ENCODE measurements at places on chromosomes 2 and 18. TPM values are rescaled to one million over a fixed set of nuclear protein-coding genes. Genes with fewer than 3 reads are reported as not detected.
A peak's percentile ranks its signal among the peaks of the same experiment; 100 is the strongest.

- no peaks in the 10 kb centered on the region for H3K27me3 ChIP-seq
- no peak overlapping the region for H3K27ac ChIP-seq
- no peaks in the 10 kb centered on the region for H3K36me3 ChIP-seq
- no peak for DNase-seq
- no peak overlapping the region for H3K4me3 ChIP-seq
Observed at GRCh38 chr2:134507697-134508096, 211.1 kb downstream of the TMEM163 start.

GRCh38 chr2:101113441-101114267, 37.5 kb downstream of the TBC1D8 start:
- H3K27me3 ChIP-seq, result no peaks in the 10 kb centered on the region
- no peak for DNase-seq
- no peaks in the 10 kb centered on the region for H3K36me3 ChIP-seq
- peak overlapping the region; percentile 73 for H3K27ac ChIP-seq
- H3K4me1 ChIP-seq, result peaks cover 86% of the 10 kb centered on the region

- H3K36me3 ChIP-seq, result no peaks in the 10 kb centered on the region
- no peak for DNase-seq
- H3K4me3 ChIP-seq, result no peak overlapping the region
- no peaks in the 10 kb centered on the region for H3K27me3 ChIP-seq
Observed at GRCh38 chr2:68311033-68311432, 8.7 kb downstream of the CNRIP1 start.

- no peaks in the 10 kb centered on the region for H3K27me3 ChIP-seq
- no peaks in the 10 kb centered on the region for H3K4me1 ChIP-seq
- H3K27ac ChIP-seq, result no peak overlapping the region
- H3K36me3 ChIP-seq, result no peaks in the 10 kb centered on the region
- no peak overlapping the region for H3K4me3 ChIP-seq
- DNase-seq, result no peak
Observed at GRCh38 chr2:137865954-137866540, 98.2 kb upstream of the HNMT start.

DNA sequence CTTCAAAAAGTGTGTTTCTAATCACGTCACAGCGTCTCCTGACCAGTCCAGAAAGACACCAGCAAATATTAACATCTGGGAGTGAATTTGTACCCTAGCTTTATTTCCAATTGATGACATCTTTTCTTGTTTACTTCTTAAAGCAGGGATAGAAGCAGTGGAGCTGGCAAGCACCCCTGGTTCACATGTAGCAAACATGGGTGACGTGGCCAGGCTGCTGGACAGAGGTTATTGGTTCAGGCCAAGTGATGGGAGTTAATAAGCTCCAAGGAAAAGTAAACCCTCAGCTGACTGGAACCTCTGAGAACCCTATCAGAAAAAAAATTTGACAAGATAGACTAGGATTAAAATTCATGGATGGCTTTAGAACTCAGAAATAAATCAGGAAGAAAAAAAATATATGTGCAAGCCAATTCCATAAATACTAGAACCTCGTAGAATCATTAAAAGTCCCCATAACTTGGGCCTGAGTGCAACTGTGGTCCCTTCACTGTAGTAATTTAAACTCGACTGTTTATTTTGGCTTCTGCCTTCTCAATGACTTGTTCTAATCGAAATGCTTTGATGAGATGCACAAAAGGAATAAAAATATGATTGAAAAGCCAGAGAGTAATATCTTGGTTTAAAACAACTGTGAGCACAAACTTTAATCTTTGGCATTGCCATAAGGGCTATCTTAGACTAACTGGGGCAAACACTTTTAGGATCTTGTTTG, 121.5 kb upstream of the CTAGE1 start:
- no peak for DNase-seq
- no peaks in the 10 kb centered on the region for H3K4me1 ChIP-seq
- no peak overlapping the region for H3K4me3 ChIP-seq
- H3K27ac ChIP-seq, result no peak overlapping the region

GRCh38 chr2:120421830-120422175, 75.9 kb downstream of the INHBB start:
- no peaks in the 10 kb centered on the region for H3K36me3 ChIP-seq
- H3K27ac ChIP-seq, result no peak overlapping the region
- no peaks in the 10 kb centered on the region for H3K4me1 ChIP-seq
- no peak overlapping the region for H3K4me3 ChIP-seq
- no peak for DNase-seq

DNA sequence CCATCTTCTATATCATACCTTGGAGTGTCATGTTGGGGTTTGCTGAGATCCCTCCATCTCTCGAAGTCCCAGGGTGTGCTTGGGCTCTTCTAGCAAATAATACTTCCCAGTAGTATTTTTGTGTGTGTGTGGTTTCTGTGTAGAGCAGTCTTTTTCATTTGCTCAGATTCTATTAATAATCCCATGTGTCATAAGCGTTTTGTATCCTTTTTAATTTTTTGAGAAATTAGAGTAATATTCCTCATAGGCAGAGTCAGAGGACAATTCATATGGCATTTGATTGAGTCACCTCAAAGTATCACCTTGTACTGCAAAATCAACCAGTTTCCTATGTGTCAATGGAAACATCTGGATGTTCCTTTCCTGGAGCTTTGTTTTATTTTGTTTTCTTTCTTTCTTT, 37.4 kb upstream of the PPP1R1C start:
- no peak overlapping the region for H3K4me3 ChIP-seq
- H3K36me3 ChIP-seq, result no peaks in the 10 kb centered on the region
- no peak overlapping the region for H3K27ac ChIP-seq
- no peaks in the 10 kb centered on the region for H3K27me3 ChIP-seq
- H3K4me1 ChIP-seq, result no peaks in the 10 kb centered on the region

DNA sequence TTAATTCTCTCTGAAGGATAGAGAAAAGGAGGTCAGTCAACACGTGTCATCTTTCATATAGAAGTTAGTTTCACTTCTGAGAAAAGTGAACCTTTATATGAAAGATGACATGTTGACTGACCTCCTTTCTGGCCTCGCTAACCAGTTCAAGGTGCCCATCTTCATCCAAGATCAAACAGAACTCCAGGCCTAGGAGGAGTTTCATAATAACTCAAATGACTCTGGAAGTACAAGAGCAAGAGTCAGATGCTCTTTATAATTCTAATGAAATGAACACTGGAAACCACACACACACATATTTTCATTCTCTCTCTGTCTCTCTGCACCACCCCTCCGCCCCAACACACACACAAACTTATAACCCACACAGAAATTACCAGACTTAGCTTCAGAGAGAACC, 16.3 kb downstream of the ANKRD44 start:
- no peak for DNase-seq
- H3K4me1 ChIP-seq, result no peaks in the 10 kb centered on the region
- no peaks in the 10 kb centered on the region for H3K36me3 ChIP-seq
- H3K27ac ChIP-seq, result no peak overlapping the region
- H3K4me3 ChIP-seq, result no peak overlapping the region

DNA sequence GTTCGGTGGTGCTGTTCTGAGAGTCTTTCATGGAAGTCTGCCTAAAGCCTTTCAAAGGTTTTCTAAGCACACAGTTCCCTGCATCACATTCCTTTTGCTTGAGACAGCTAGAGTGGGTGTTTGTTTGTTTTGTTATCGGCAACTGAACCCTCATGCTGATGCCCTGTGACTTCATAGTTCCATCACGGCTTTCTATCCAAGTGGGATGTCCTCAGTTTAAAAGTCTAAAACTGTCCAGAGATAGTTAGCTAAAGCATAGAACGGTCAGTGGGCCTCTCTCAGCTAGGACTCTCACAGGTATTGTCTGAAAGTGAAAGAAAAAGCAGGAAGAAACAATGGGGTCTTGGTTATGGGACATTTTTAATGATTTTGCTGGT, 337.3 kb downstream of the OSR1 start:
- no peaks in the 10 kb centered on the region for H3K4me1 ChIP-seq
- DNase-seq, result no peak
- no peaks in the 10 kb centered on the region for H3K27me3 ChIP-seq
- H3K36me3 ChIP-seq, result no peaks in the 10 kb centered on the region

- no peak overlapping the region for H3K27ac ChIP-seq
- no peaks in the 10 kb centered on the region for H3K27me3 ChIP-seq
- no peak for DNase-seq
- no peak overlapping the region for H3K4me3 ChIP-seq
Observed at GRCh38 chr2:102470168-102470567, 2.9 kb upstream of the SLC9A4 start.

DNA sequence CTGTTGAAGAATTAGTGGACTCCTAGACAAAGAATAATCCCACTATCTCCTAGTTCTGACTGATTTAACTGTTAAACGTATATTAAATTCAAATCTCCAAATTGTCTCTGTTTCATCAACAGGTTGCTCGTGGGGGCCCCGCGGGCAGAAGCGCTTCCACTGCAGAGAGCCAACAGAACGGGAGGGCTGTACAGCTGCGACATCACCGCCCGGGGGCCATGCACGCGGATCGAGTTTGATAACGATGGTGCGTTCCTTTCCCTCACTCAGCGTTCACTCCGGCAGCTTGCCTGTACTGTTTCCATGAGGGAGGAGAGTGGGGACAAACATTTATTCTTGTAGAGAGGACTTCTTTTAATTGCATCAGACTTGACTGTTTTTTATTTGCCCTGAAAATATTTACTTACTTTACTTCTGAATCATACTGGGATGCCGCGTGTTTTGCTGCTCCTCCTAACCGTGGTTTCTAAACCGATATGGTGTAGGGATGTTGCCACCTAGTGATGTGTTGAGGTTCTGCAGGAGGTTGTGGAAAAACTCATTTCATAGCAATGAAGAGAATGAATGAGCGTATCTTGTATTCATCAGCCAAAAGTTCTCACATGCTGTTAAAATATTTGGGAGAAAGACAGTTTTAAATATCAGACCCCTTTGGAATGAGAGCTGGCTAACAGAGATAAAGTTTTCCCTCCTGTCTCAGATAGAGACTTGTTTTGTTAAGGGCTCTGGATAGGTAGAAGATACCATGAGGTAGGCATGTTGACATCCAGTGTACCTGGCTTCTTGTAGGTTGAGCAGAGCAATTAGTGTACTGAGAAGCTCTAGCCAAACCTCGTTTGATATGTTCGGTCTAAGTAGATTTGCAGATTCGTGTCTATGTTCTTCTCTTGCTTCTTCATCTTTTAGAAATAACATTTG, 38.3 kb downstream of the ITGA6 start:
- no peaks in the 10 kb centered on the region for H3K27me3 ChIP-seq
- H3K4me3 ChIP-seq, result no peak overlapping the region

DNA sequence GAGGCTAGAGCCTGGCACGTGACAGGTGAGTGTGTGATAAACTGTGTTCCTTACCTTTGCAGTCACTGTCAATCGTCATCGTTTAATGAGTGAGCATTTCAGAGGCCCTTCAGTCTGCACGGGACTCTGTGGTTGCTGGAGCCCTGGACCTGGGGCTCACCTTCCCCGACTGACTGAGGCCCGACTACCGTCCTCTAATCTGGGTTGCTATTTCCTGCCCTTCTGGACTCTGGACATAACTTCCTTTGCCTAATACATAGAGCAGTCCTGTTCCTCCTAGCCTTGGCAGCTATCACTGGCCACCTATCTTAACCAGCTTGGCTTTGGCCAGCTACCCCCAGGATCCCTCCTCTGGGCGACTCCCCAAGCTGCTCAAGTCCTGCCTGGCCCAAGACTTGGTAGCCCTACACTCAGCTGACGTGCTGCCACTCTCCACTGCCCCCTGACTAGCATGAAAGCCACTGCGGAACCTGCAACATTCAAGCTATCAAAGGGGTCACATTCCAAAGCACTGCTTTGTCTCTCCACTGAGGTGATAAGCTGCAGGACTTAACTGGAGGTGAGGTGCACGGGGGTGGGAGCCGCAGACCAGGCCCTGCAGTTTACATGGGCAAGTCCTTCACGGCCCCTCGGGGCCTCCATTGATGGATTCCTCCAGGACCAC, 11.1 kb upstream of the RAB17 start:
- H3K36me3 ChIP-seq, result no peaks in the 10 kb centered on the region
- no peak overlapping the region for H3K27ac ChIP-seq
- no peaks in the 10 kb centered on the region for H3K4me1 ChIP-seq
- H3K4me3 ChIP-seq, result no peak overlapping the region

- H3K27me3 ChIP-seq, result no peaks in the 10 kb centered on the region
- DNase-seq, result no peak
- no peaks in the 10 kb centered on the region for H3K4me1 ChIP-seq
- H3K27ac ChIP-seq, result no peak overlapping the region
- no peak overlapping the region for H3K4me3 ChIP-seq
- H3K36me3 ChIP-seq, result no peaks in the 10 kb centered on the region
Observed at GRCh38 chr2:183349091-183349490, 224.8 kb downstream of the NUP35 start.

DNA sequence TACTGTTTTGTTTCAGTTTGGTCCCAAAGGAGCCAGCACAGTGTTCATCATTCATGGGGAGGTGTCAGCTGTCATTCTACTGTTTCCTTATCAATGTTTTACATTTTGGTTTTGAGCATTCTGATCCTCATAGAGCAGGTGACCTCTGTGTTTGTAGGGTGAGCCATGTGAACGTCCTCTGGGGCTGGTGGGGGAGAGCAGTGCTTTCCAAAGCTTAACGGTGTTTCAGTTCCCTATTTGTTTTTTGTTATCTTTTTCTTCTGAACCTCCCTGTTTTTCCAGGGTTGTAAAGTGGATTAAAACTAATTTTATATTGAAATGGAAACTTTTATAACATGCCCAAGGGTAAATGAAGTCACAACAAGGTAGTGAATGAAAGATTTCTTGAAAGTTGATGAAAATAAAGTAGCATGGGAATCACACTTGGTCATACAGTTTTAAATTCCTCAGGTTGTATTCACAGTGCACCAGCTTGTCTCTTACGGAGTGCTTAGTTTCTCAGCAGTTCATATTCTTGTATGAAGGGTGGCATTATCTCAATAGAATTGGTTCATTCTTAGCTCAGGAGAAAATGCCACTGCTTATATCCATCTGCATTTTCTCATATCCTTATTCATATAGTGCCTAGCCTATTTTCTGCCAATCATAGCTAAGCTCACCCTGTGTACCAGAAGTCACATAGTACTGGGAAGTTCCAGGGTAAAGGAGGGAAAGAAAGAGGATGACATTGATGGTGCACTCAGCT, 54.5 kb downstream of the MAP4K4 start:
- DNase-seq, result no peak
- H3K27me3 ChIP-seq, result no peaks in the 10 kb centered on the region
- H3K4me3 ChIP-seq, result no peak overlapping the region
- peaks cover 32% of the 10 kb centered on the region for H3K4me1 ChIP-seq
- H3K27ac ChIP-seq, result no peak overlapping the region

- DNase-seq, result no peak
- no peaks in the 10 kb centered on the region for H3K4me1 ChIP-seq
- no peaks in the 10 kb centered on the region for H3K27me3 ChIP-seq
- peaks cover 6% of the 10 kb centered on the region for H3K36me3 ChIP-seq
Observed at GRCh38 chr18:35311496-35311895, 21.5 kb upstream of the ZSCAN30 start.

GRCh38 chr18:13439461-13439860, 220.9 kb downstream of the LDLRAD4 start:
- H3K27me3 ChIP-seq, result no peaks in the 10 kb centered on the region
- no peak overlapping the region for H3K4me3 ChIP-seq
- H3K36me3 ChIP-seq, result no peaks in the 10 kb centered on the region
- H3K4me1 ChIP-seq, result no peaks in the 10 kb centered on the region
- no peak overlapping the region for H3K27ac ChIP-seq

GRCh38 chr18:29326214-29326613, 1149.3 kb upstream of the CDH2 start:
- H3K4me1 ChIP-seq, result no peaks in the 10 kb centered on the region
- no peak overlapping the region for H3K4me3 ChIP-seq
- no peak for DNase-seq

The CCDC121 gene
- total RNA-seq, result 1.9 TPM

The GAREM1 gene
- 9.8 TPM for total RNA-seq

The TMEM169 gene
- 0.42 TPM for total RNA-seq

The ABCG8 gene
- 0.03 TPM for total RNA-seq

The SERPINB13 gene
- total RNA-seq, result not detected

The ECEL1 gene
- 0.79 TPM for total RNA-seq

The HRH4 gene
- not detected for total RNA-seq

The KCNG2 gene
- not detected for total RNA-seq

The CFAP53 gene
- total RNA-seq, result 0.28 TPM

The CYP26B1 gene
- total RNA-seq, result 0.67 TPM
